ENCODE measurements at places on chromosomes 12 and 14. TPM values are rescaled to one million over a fixed set of nuclear protein-coding genes. Genes with fewer than 3 reads are reported as not detected.
A peak's percentile ranks its signal among the peaks of the same experiment; 100 is the strongest.

Gene STXBP6
- 2.7 TPM for total RNA-seq

Gene CLEC6A
- total RNA-seq: not detected

GRCh38 chr14:100421756-100422470, 98.8 kb downstream of the SLC25A47 start:
- DNase-seq: no peak

- DNase-seq: no peak
These were observed 272 bp downstream of the TBX3 start for GRCh38 chr12:114683709-114684097.

DNA sequence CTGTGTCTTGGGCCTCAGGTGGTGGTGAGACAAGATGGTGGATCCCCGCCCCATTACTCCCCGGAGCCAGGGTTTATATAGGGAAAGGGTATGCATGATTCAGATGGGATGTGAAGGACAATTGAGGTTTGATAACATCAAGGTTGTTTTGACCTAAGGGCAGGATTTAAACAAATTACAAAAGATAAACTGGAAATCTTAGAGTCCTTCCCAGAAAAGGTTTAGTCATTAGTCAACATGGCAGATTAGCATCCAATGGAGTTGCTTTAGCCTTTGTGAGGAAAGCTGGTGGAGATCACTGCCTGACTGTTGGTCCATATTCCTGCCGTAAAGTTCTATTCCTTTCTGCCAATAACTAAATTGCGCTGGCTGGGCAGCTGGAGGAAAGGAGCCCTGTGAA, 15.6 kb upstream of the FRMD6 start:
- DNase-seq: no peak

DNA sequence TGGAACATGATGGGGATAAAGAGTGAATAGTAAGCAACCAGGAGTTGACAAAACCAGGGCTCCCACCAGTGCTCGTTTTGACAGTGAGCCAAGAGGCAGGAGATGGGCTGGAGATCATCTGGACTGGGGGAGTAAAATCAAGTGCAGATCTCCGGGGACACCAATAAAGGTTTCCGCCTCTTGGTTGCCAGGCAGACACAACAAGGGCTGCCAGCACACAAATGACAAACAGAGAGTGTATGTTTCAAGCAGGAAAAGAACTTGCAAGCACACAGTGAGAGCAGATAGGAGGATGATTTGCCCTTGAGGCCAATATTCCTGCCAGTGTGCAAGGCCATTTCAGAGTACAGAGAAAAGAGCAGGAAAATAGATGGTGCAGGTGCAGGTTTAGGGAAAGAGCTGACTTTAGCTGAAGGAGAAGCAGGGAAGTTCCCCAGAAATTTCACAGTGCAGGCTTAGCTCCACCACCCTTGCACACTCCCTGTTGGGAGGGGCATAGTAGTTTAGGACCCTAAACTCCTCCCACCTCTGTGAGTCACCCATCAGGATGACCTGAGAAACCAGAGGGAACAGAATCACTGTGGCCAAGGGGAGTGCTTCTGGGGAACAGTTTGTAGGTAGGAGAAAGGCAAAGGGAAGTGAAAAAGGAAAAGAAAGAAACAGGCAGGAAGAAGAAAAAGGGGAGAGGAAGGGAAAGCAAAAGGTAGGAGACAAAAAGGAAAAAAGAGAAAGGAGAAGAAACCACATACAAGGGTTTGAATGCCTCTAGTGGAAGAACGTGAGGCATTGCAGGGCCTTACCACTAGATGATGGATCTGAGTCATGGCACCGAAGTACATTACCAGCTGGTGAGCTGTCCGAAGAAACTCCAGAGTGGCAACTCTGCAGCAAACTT, 404.4 kb downstream of the SLC6A15 start:
- DNase-seq: peak; percentile 81

GRCh38 chr12:72191761-72192160, 80.4 kb upstream of the TRHDE start:
- DNase-seq: no peak

DNA sequence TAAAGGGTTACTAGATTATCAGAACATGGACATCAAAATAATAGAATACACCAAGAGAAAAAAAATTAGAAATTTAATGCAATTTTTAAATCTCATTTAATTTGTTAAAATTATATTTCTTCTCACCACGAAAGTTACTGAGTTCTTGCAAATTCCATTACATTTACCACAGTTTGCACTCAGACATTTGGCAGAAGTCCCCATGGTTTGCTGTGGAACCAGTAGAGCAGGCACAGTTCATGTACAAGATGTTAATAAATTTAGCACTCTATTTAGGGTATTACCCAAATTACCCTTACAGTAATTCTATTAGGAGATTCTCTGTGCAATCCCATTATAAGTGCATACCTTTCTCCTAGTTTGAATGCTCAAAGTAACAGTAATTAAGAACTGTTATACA, 9.7 kb downstream of the SCN8A start:
- DNase-seq: no peak

GRCh38 chr12:52661668-52662067, 9.7 kb upstream of the KRT2 start:
- no peak for DNase-seq

Gene LRIG3
- 88.8 TPM for total RNA-seq

- DNase-seq: peak; percentile 94
These were observed 62.5 kb downstream of the DRAM1 start for GRCh38 chr12:101939856-101940265.

DNA sequence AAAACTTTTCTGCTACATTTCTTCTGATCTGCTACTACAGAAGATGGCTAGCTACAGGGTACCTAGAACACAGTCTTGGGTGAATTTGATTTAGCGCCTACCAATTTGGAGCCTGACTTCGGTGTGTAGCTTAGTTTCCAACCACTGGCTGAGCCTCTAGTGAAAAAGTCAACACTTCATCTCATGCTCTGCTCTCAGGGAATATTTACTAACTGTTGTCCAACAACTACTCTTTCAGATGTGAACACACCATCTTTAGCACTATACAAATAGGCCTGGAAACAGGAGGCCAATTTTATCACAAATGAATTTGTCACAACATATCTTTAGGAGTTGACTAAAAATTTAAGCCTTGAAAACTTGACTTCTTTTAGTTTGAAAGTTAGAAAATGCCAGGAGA, 167.9 kb downstream of the NELL2 start:
- no peak for DNase-seq

GRCh38 chr12:91877456-91878235, 268.0 kb downstream of the BTG1 start:
- no peak for DNase-seq

DNA sequence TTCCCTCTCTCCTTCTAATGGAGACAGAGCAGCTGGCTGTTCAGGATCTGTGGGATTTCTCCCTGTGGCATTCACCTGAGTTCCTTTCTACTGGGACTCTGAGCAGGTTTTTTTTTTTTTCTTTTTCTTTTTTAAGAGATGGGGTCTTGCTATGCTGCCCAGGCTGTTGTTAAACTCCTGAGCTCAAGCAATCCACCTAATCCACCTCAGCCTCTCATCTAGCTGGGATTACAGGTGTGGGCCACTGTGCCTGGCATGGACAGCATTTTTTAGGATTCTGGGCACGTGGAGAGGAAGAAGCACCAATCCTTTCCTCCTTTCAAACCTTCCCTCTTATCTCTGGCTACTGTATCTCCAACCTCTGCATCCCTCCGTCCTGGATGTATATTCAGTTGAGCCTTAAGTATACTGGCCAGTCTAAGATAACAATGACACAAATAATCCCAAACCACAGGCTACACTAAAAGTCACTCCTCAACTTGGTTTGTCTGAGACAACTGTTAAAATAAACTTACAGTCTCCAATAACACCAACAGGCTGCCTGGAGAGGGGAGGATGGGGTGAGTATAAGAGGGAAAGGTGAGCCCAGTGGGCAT, 16.4 kb upstream of the CELA1 start:
- no peak for DNase-seq

Data from fibroblast of the aortic adventitia (primary cell).